Naive thymus-derived CD8-positive, alpha-beta T cell (primary cell): ENCODE measurements at places on chromosomes 2 and 18. TPM values are rescaled to one million over a fixed set of nuclear protein-coding genes. Genes with fewer than 3 reads are reported as not detected.

Gene LTBP1
- total RNA-seq, result not detected

Gene ELOA2
- not detected for total RNA-seq

Gene EMX1
- not detected for total RNA-seq

Gene RBBP8
- 2.3 TPM for total RNA-seq

Gene PLEKHH2
- total RNA-seq, result 6.4 TPM

DNA sequence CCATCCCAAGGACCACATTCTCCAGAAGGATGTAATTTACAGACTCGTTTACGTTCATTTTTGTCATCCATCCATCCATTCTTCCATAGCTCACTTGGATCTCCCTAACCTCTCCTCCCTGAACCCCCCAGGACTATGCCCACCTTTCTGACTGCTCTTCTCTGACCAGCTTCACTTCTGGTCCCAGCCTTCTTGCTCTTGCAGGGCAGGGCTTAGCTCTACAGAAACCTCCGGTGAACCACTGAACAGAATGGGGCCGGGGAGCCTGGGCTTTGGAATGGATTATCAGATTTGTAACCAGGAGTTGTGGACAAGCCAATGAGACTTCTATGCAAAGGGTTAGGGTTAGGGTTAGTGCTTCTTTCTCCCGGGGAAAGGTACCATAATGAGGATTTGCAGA is 95.0 kb downstream of the TGFA start:
- DNase-seq, result no peak

- no peak for DNase-seq
These were observed 648.5 kb downstream of the IRS1 start for GRCh38 chr2:226151157-226151556.

- no peak for DNase-seq
These were observed 484.2 kb downstream of the DLGAP1 start for GRCh38 chr18:3970929-3971328.

- no peak for DNase-seq
These were observed 183.1 kb upstream of the ARL4C start for GRCh38 chr2:234679741-234680687.

Gene ZNF397
- total RNA-seq, result 47.9 TPM

DNA sequence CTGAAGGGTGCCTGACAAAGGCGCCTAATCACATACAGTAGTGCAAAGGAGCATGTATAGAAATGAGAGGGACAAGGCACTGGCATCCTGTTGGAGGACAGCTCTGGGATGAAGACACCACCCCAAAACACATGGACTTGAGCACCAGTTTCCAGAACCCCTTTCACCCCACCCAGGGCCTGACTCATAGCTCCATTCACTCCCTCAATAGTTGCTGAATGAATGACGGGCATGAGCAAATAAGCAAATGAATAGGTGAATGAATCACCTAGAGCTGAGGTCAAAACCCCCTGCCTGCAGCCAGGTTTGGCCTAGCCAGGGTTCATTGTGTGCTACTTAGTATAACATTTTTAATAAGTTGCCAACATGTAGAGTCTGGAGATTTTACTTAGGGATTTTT is 66.3 kb downstream of the NRP2 start:
- DNase-seq, result no peak

Gene RNU2-63P
- 3.7 TPM for total RNA-seq

Gene PLB1
- total RNA-seq, result not detected

Gene GALNT5
- total RNA-seq, result not detected

- DNase-seq, result no peak
These were observed 1148.5 kb upstream of the FAM98A start for GRCh38 chr2:34747643-34748042.

GRCh38 chr2:24190503-24190902 is 15.7 kb downstream of the FAM228A start:
- no peak for DNase-seq

Gene SLC16A14
- 0.60 TPM for total RNA-seq

Gene MARCHF7
- 145 TPM for total RNA-seq

DNA sequence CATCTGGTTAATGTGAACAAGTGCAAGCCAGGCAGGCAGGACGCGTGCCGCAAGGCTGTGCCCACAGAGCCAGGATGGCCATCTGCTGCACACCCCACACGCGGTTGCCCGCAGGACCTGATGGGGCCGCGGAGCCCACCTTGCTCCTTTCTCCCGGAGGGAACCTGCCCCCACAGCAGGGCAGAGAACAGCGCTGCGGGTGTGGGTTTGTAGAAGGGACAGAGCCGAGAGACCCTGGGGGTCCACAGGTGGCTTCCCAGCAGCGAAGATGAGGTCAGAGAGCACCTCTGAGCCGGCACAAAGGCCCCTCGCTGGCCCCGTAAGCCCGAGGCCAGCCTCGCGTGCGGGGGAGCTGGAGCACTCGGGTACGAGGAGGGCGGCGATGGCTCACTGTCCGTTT is 460.8 kb upstream of the SALL3 start:
- no peak for DNase-seq

- peak; percentile 9 for DNase-seq
These were observed 502.2 kb downstream of the NRXN1 start for GRCh38 chr2:50529600-50530218.

Gene UCN
- total RNA-seq, result 5.9 TPM

Gene CYBRD1
- 0.38 TPM for total RNA-seq

Gene IL36A
- 1.2 TPM for total RNA-seq

Gene THAP4
- total RNA-seq, result 31.8 TPM

GRCh38 chr2:174554529-174555150 is 43.0 kb downstream of the WIPF1 start:
- DNase-seq, result no peak

Gene RGPD3
- 0.16 TPM for total RNA-seq

- DNase-seq, result no peak
These were observed 202.9 kb upstream of the NT5C1B start for GRCh38 chr2:18792226-18792629.

- DNase-seq, result no peak
These were observed 12.1 kb upstream of the TRAF3IP1 start for GRCh38 chr2:238308177-238308576.

GRCh38 chr2:238897911-238898311 is 50.0 kb downstream of the TWIST2 start:
- DNase-seq, result no peak

- no peak for DNase-seq
These were observed 4.5 kb downstream of the ABHD1 start for GRCh38 chr2:27127883-27128667.

DNA sequence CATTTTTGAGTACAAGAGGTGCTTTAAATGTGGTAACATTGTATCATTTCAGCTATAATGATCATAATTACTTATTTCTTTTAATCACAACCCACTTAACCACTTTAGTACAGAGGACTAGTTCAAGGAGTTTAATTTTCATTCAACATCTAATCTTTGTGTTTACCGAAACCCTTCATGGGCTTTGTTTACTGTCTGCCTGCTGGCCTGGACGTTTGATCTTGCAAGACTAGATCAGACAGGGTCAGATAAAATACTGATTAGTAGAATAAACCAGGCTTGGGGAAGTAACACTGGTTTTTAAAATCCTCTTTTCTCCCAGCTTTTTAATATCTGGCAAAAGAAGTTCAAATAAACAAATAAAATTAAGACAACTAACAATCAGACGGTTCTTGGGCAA is 93.6 kb downstream of the SATB2 start:
- no peak for DNase-seq

DNA sequence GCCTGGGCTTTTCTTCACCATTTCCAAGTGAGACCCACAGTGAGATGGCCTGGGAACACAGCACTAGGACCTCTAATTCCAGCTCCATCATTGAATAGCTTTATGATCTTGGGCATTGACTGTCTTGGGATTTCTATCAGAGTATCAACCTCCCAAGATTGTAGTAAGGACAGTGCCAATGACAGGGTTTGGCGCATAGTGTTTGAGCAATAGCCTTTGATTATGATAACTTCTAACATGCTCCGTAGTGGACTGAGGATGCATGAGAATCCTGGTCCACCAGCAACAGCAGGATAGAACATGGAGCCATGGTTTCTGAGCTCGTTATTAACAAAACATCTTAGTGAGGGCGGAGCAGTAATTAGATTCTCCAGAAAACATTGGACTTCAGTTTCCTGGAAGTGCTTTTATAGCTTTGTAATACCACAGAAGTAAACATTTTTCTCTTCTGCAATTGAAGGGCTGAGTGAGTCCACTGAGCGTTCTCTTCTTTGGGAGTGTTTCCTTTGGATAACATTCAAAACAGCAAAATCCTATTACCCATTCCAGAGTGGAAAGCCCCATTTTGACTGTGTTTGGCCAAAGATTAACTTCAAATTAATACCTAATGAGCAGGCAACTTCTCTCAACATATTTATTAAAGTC is 63.7 kb downstream of the IL1R2 start:
- no peak for DNase-seq

Gene BABAM2
- 29.6 TPM for total RNA-seq

GRCh38 chr2:10759151-10759714 is 37.8 kb downstream of the ATP6V1C2 start:
- DNase-seq, result no peak

- DNase-seq, result no peak
These were observed 4.8 kb upstream of the ZFP36L2 start for GRCh38 chr2:43230951-43231827.

DNA sequence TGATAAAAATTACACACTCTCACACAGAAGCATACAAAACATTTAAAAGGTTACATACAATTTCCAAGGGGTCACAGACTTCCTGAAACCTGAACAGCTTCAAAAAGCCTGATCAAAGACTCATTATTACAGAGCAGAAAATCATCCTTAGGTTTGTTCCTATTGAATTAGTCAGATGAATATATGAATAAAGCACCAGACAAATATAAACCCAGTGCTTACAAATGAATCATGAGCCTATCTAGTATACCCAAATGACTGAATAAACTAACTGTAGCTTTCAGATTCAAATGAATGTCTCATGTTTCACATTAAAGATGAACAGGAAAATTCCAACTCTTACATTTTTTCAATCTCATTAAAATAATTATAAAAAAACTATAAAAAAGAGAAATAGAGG is 550.3 kb downstream of the SUCLG1 start:
- DNase-seq, result no peak

DNA sequence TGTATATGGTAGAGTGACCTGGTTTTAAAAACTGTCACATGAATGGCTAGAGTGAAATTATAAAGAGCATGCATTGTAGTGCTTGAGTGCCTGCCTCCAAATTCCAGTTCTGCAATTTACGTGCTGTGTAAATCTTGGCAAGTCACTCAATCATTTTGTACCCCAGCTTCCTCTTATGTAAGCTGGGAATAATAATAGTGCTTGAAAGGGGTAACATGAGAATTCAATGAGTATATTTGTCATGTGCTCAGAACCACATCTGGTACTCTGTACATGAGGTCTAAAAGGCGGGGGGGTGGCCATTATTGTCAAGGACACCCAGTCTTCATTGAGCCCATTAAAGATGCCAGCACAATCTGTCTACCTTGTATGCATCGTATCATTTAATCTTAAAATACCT is 214.8 kb downstream of the MC4R start:
- DNase-seq, result no peak

GRCh38 chr2:23926290-23926749 is 603 bp downstream of the ATAD2B start:
- DNase-seq, result no peak

DNA sequence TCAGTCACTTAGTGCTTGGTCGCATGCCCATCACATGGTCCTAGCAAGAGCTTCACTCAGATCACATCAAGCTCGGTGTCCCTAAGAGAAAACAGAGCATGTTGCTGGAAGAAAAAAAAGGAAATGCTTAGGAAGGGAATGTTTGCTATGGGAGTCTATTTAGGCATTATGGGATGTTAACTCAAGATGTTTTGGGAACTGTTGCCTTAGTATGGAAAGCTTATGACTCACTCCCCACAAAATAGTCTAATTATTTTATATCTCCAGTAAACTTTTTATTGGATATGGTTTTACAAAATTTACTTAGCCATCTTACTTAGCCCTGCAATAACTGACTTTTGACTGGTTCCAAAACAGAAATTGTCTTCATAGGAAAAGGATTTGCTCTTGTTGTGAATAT is 439.5 kb upstream of the ZEB2 start:
- no peak for DNase-seq

- no peak for DNase-seq
These were observed 279.2 kb downstream of the PTPRM start for GRCh38 chr18:7846335-7846734.

DNA sequence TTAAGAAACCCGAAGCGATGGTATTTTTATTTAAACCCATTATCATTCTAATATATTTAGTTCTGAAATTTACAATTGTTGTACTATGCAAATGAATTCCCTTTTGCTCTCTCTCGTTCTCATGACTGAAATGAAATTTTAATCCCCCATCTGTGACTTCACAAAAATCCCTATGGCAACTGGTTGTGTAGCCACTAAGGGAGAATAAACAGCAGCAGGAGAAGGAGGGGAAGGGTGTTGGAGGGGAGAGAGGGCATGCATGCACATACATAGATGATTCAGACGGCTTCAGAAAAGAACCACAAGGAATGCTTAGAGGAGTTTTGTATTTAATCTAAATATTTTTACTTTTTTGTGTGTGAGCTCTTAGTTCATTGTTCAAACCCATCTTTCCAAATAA is 36.8 kb downstream of the CPS1 start:
- no peak for DNase-seq

DNA sequence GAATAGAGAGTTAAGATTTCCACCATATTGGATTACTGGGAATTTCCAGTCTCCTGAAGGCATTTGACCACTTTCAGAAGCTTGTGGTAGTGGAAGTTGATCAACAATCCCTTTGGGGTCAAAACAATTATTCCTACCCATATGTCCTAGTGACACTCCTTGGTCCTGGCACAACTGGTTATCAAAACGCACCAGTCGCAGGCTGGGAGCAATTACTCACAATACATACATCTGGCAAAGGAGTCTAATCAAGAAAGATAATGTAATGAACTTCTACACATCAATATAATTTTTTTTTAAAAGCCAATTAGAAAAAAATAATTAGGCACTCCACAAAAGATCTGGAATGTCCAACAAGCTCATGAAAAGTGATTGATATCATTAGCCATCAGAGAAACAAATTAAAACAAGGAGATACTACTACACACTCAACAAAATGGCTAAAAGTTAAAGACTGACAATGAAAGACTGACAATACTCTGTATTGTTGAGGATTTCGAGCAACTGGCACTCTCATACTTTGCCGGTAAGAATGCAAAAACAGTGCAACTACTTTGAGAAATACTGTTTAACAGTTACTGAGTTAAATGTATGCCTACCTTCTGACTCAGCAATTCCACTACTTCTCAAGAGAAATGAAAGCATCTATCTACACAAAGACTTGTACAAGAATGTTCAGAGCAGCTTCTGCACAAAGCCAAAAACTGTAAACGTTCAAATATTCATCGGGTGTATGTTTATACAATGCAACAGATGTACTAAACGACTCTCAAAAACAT is 2.0 kb downstream of the INO80C start:
- no peak for DNase-seq

DNA sequence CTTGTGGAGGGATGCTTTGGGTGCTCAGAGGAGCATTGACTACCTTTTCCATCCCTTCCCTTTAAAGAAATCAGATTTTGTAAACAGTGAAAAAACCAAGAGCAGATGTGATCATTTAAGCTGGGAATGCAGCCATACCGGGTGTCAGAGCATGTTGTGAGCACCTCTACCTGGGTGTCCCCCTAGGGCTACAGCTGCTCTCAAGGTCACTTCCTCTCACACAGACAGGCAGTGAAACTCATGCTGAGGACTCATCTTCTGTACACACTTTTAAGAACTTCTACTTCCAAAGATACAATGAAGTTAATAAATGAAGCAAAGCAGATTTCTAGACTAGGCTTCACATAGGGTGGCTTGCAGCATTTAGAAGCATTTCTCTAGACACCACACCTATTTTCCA is 48.4 kb upstream of the FRZB start:
- DNase-seq, result no peak

Gene TPO
- not detected for total RNA-seq

- no peak for DNase-seq
These were observed 1.0 kb upstream of the HS6ST1 start for GRCh38 chr2:128319631-128320191.
